SK-N-DZ (cell line): ENCODE measurements at places on chromosomes 13 and 19.

DNA sequence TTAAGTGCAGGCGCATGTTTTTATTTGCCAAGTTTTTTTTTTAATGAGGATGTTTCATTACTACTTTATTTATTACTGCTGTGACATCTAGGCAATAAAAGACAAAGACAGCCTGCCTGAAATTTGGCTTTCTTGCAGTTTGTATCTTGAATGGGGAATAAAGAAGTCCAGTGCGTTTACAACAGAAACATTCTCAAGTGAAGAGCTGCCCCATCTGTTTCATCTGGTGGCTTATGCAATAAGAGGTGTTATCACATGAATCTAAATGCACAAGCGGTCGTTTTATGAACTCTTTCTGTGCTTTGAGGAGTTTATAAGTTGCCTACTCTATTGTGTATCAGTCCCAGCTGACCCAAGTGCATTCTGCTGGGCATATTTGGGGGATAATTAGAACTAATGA lies 12.6 kb upstream of the MAB21L1 start:
- DNase-seq = peak; percentile 61

GRCh38 chr19:40411125-40411842 lies 1.9 kb downstream of the PRX start:
- DNase-seq = no peak

GRCh38 chr19:17183858-17184321 lies 31.3 kb upstream of the USE1 start:
- no peak for DNase-seq

DNA sequence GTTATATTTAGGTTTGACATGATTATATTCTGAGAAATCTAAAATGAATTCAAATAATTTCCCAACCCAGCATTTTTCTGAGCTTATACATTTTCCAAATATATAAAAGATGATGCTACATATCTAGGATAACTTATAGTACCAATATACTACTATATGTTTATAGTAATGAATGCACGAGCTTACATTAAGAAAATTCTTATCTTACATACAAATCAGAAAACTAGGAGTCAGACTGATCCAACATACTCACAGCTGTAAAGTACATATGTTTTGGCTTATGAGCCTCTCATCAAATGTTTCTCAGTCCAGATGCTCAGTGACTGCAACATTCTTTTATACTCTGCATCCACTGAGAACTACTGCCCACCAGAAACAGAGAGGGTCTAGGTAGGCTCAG lies 491.3 kb upstream of the KLF12 start:
- DNase-seq = no peak

DNA sequence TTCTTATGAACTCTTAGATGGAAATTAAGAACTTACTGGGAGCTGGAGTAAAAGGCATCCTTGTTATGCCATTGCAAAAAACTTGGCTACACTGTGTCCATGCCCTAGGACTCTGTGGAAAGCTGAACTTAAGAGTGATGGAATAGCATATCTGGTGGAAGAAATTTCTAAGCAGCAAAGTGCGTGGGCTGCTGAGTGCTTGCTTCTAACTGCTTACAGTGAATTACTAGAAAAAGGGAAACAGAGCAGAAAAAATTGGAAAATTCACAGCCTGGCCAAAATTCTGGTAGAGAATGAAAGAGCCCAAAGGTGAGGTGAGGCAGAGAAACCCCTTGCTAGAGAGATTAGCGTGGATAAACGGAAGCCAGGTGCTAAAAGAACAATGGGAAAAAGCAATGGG lies 44.3 kb downstream of the ALOX5AP start:
- DNase-seq = no peak
